ENCODE measurements at places on chromosomes 12 and 14. TPM values are rescaled to one million over a fixed set of nuclear protein-coding genes. Genes with fewer than 3 reads are reported as not detected.

- no peak for DNase-seq
- H3K27me3 ChIP-seq: no peaks in the 10 kb centered on the region
- H3K36me3 ChIP-seq: no peaks in the 10 kb centered on the region
- no peak overlapping the region for H3K27ac ChIP-seq
These were observed 23.0 kb upstream of the GPR132 start for GRCh38 chr14:105087963-105088811.

DNA sequence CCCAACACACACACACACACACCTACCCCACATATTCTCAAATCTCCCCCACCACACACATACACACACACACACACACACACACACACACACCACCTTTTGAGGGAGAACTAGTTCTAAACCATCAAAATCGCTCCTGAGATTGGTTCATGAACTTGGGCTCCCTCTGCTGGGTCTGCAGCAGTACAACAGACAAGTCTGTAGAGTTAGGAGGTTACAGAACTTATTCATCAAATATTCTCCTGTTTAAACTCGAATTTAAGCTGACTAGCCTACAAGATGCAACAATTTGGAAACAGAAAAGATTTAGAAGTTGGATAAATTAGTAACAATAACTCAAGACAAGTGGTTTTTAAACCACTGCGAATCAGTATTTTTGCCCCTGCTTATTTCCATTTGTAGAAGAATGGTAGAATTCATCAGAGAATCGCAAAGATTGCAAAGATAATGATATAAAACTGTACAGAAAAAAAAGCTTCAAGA lies 136.4 kb upstream of the USP15 start:
- H3K4me1 ChIP-seq: no peaks in the 10 kb centered on the region
- H3K4me3 ChIP-seq: no peak overlapping the region
- H3K36me3 ChIP-seq: no peaks in the 10 kb centered on the region

- peaks cover 22% of the 10 kb centered on the region for H3K4me1 ChIP-seq
- no peak overlapping the region for H3K4me3 ChIP-seq
- no peak for DNase-seq
- no peaks in the 10 kb centered on the region for H3K27me3 ChIP-seq
- H3K27ac ChIP-seq: no peak overlapping the region
These were observed 156.3 kb downstream of the ZFP36L1 start for GRCh38 chr14:68636597-68636996.

DNA sequence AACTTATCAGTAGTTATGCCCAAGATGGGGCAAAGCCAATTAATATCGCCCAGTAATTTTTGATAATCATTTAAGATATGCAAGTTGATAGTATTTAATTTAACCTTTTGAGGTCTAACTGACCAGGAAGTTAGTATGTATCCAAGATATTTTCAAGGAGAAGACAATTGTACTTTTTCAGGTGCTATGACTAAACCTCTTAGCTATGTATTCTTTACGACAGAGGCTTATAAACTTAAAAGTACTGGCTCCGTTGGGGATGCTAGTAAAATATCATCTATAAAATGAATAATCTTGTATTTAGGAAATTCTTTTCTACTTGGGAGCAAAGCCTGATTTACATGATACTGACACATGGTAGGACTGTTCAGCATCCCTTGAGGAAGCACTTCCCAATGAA lies 40.3 kb downstream of the TMTC3 start:
- no peak for DNase-seq
- no peaks in the 10 kb centered on the region for H3K4me1 ChIP-seq
- no peak overlapping the region for H3K27ac ChIP-seq
- H3K4me3 ChIP-seq: no peak overlapping the region

- H3K4me3 ChIP-seq: no peak overlapping the region
- DNase-seq: no peak
- H3K27ac ChIP-seq: no peak overlapping the region
- H3K36me3 ChIP-seq: no peaks in the 10 kb centered on the region
- peaks cover 40% of the 10 kb centered on the region for H3K4me1 ChIP-seq
These were observed 48.8 kb upstream of the FOXN3 start for GRCh38 chr14:89465876-89466275.

- no peak for DNase-seq
- no peak within 1 kb of the TSS for H3K4me3 ChIP-seq
- no peak within 1 kb of the TSS for H3K27ac ChIP-seq
- H3K27me3 ChIP-seq: no peaks in the 10 kb centered on the region
- no peaks in the 10 kb centered on the region for H3K4me1 ChIP-seq
These were observed at the start of gene TCL1A for GRCh38 chr14:95713596-95714371. Gene TCL1A, minus strand, starts transcription at chr14:95714125. Its CDS starts 59 bp downstream, at chr14:95714066.

GRCh38 chr12:123743002-123743401 lies 19.1 kb upstream of the DNAH10 start:
- no peak for DNase-seq
- H3K4me1 ChIP-seq: peaks cover 17% of the 10 kb centered on the region
- H3K36me3 ChIP-seq: peaks cover 31% of the 10 kb centered on the region
- H3K27me3 ChIP-seq: no peaks in the 10 kb centered on the region
- H3K27ac ChIP-seq: peak overlapping the region; percentile 47

- no peak overlapping the region for H3K4me3 ChIP-seq
- no peaks in the 10 kb centered on the region for H3K27me3 ChIP-seq
- no peaks in the 10 kb centered on the region for H3K36me3 ChIP-seq
- no peak for DNase-seq
- H3K4me1 ChIP-seq: peaks cover 10% of the 10 kb centered on the region
- H3K27ac ChIP-seq: no peak overlapping the region
These were observed 472.8 kb downstream of the RGS6 start for GRCh38 chr14:72404998-72405397.

DNA sequence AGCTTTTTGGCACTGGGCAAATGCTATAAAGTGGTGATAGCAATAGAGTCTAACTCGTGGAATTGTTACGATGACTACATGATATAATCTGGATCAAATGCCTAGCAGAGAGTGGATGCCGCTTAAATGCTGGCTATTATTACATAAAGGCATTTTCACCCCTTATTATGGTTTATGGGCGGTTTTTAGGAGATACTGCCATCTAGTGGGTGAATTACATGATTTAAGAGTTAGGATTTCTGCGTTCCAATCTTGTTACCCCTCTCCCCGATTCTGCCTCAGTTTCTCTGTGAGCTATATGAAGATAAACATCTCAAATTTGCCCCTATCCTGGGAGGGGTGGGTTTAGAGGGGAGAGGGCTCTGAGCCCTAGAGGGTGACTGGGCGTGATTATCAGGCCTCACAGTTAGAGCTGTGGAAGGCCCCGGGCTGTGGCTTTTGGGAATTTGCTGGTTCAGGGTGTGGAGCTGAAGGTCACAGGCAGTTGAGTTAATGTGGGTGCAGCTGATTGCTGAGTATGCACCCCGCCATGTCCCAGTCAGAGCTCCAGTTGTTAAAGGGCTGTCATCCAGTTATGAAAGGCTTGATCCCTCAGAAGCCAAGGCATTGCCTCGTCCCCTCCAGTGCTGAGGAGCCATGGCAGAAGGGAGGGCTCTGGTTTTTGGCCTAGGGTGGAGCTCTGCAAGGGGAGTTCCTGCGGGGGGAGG lies 14.4 kb downstream of the CLSTN3 start:
- no peak overlapping the region for H3K27ac ChIP-seq
- H3K4me1 ChIP-seq: no peaks in the 10 kb centered on the region
- H3K4me3 ChIP-seq: no peak overlapping the region
- H3K36me3 ChIP-seq: peaks cover 22% of the 10 kb centered on the region
- DNase-seq: no peak
- no peaks in the 10 kb centered on the region for H3K27me3 ChIP-seq

Gene CPM
- total RNA-seq: 1.9 TPM

Gene PRH2
- total RNA-seq: not detected

Gene LRRIQ1
- total RNA-seq: 0.07 TPM

Gene PGF
- total RNA-seq: not detected
